ENCODE measurements at places on chromosomes 7 and 10.

- no peak for DNase-seq
Observed at GRCh38 chr7:139169816-139170215, 60.3 kb upstream of the ZC3HAV1 start.

DNA sequence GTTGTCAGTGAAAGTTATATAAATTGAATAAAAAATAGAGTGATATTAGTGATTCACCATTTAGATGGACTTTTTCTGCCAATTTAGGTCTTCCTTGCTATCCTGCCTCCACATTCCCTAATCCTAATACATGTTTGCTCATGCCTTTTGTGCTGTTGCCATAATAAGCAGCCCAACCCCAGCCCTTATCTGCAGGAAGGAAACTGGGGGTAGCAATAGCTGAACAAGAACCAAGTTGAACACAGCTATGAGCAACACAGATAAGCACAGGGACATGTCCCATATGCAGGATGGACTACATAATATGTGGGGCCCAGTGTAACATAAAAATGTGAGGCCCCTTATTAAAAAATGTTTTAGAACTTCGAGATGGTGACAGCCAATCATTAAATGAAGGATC is 91.2 kb upstream of the AHR start:
- DNase-seq: no peak

DNA sequence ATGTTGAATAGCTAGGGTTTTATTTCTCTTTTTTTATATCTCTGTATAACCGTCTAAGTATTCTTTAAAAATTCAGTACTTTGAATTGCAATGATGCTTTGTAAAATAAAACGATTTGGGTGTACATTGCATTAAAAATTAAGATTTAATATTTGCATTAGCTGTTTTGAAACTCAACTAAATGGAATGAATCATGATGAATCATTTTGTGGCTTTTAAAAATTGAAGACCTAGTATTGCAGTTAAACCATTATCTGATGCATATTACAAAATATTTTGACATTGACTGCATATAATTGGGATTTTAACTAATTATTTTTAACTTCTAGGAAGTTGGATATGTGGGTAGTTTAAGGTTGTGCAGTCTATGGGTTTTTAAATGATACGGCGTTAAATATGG is 314.0 kb downstream of the CDK14 start:
- DNase-seq: no peak

DNA sequence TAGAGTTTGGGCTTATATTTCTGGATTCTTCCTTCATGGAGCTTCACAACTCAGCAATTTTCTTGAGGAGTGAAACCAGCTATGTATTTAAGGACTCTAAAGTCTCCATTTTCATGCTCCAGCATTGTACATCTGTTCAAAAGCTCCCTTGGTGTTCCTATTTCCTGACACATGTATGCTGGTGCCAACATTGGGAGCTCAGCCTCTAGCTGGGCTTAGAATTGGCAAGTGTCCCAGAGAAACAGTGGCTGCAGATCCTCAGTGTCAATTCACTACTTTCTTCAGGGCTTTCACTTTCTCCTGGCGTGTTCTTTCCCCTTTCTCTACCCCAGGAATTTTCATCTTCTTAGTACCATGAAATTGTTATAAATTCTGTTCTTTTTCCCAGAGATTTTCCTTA is 103.1 kb downstream of the ZNF467 start:
- no peak for DNase-seq

GRCh38 chr10:71776481-71776925 is 3.2 kb upstream of the VSIR start:
- DNase-seq: no peak

- no peak for DNase-seq
Observed at GRCh38 chr7:17774716-17775288, 165.5 kb downstream of the SNX13 start.

DNA sequence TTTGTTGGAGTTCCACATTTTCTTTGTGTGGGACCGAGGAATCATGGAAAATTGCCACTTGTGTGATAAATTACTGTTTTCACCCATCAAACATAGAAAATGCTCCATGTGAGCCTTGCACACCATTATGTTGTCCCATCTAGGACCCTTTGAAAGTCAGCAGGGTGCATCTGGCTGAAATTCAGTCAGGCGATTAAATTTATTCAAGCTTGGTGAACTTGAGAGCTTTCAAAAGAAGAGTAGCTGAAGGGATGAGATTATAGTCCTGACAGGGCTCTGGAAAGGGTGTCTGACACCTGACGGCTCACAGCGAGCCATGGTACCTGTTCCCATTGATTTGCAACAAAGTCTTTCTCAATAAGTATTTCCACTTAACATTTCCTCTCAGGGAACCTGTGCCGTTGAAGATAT is 399.7 kb upstream of the ETV1 start:
- DNase-seq: no peak

DNA sequence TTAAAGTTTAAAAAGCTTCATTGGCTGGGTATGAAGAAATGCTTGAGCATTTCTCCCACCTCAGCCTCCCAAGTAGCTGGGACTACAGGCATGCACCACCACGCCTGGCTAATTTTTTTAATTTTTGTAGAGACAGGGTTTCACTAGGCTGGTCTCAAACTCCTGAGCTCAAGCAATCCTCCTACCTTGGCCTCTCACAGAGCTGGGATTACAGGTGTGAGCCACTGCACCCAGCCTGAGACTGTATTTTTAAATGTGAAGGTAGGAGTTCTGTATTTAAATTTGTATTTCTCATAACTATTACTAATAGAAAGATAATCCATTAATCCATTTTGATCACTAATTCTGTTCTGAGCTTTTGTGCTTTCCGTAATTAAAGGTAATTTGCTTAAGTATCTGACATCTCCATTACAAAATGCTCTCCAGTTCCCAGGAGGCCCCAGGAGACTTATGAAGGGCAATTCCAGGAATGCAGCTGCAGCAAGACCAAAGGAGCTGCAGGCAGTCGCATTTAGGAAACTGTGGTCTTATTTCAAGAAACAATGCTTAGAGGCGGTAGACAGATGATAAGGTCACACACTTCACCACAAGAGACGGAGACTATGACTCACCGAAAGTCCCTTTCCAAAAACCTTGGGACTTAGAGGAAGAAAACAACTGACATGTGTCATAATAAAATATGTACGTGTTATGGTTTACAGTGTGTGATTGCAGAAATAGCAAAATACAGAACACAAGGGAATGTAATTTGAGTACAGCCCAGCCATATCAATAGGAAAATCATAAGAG is 23.3 kb downstream of the YAE1 start:
- DNase-seq: peak; percentile 62

- peak; percentile 90 for DNase-seq
Observed at GRCh38 chr10:75099952-75100763, 11.3 kb upstream of the SAMD8 start.

DNA sequence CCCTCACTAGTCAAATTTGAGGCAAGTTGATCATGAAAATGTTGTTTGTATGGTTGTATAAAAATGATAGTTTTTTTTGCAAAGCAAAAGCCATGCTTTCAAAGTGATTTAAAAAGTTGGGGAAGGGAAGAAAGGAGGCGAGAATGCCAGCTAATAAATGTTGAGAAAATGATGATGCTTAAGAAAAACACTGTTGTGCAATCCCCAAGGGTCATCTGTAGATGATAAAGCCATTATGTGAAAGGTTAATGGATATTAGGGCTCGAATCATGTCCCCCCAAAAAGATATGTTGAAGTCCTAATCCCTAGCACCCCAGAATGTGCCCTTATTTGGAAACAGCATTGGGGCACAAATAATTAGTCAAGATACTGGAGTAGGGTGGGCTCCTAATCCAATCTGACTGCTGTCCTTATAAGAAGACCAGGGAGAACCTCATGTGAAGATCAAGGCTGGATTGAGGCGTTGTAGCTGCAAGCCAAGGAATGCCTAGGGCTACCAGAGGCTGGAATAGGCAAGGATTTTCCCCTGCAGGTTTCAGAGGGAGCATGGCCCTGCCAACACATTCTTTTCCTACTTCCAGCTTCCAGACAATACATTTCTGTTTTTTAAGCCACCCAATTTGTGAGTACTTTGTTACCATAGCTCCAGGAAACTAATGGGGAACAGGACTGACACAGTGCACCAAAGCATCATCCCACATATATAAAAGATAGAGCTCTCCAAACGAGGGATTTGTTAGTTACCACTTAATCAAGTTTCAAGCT is 35.4 kb upstream of the MKLN1 start:
- no peak for DNase-seq

DNA sequence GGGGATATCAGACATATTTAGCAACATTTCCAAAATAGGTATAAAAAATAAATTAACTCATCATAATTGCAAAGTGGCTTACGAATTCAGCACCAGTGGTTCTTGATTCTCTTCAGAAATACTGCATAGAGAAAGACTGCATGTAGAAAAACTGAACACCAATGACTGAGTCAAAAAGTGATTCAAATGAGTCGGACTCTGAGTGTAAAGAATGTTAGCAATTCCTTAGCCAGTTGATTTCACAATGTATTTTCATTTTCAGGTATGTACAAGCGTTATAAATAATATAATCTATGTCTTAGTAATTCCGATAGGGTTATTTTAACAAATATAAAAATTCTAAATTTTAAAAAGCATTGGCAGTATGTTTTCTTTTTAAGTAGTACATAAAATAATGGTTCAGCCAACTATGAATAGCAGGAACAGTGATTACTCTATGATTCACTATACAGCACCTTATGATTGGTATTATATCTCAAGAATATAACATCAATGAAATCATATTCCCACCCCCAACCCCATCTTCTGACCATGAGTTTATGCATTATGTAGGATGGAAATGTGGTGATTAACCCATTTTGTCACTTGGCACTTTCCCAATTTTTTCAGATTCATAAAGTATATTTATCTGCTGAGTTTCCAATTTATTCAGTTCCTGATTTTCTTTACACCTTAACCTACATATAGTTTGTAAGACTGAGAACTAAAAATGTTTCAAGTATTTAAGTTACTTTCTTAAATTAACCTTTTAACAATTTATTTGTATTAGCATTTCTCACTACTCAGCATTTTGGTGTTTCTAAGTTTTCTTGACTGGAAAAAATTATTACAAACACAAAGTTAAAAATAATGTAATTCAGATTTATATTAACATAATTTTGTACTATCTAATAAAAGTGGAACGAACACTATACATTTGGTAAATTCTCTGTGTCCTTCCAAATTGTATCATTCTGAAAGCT is 33.9 kb downstream of the DNAJC1 start:
- DNase-seq: no peak

- DNase-seq: no peak
Observed at GRCh38 chr7:29255906-29256692, 61.5 kb downstream of the CHN2 start.

DNA sequence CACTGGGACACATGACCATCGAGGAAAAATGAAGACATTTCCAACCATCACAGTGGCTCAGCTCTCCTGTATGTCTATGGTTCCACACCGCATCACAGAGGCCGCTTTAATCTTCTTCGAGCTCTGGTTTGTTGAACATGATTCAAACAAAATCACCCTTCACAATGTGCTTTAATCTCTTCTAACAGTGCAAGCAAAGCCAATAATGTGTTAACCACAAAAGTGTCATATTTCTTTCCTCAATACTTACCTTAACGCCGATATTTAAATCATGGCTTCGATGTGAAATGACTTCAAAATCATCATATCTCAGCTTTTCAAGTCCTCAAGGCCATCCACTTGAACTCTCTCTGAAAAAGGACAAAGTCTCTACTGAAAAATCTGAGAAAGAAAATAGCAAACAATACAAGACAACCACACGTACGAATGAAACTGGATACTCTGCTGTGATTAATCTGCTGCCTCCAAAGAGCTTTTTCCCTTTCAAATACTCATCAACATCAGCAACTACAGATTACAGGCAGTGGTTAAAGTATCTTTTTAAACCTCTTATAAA is 23.0 kb upstream of the SVIL start:
- DNase-seq: no peak

GRCh38 chr7:14487701-14488395 is 414.7 kb downstream of the DGKB start:
- no peak for DNase-seq

DNA sequence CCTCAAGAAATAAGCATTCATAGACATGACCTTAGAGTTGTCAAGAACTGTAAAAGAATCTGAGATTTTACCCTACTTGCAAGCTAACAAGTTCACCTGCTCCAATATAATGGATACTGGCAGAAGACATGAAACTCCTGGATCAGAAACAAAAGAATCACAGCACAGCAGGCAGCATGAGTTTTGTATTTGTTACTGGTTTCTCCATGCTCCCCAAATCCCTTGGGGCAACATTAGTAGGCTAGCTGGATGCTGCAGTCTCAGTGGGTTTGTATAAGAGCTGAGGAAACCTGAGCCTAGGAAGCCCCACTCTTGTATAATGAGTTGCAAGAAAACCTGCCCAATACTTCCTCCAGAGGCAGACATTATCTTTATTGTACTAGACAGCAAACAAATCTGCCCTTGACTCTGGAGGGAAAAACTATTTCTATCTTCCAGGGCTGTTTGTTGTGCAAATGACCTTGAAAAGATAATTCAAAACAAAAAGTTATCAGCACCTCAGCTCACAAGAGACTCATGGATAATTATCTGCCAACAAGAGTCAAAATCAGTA is 64.8 kb downstream of the ABLIM1 start:
- DNase-seq: no peak

DNA sequence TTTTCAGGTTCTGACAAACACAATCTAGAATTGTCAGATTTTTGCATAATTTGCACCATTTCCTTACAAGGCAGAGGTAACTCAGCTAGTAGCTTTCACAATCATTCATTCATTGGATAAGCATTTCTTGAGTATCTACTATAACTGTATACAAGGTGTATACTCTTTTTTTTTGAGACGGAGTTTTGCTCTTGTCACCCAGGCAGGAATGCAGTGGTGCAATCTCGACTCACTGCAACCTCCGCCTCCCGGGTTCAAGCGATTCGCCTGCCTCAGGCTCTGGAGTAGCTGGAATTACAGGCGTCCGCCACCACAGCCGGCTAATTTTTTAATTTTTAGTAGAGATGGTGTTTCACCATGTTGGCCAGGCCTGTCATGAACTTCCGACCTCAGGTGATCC is 16.2 kb upstream of the EXOC6 start:
- DNase-seq: no peak

GRCh38 chr10:33112831-33113455 is 154.9 kb upstream of the ITGB1 start:
- no peak for DNase-seq

DNA sequence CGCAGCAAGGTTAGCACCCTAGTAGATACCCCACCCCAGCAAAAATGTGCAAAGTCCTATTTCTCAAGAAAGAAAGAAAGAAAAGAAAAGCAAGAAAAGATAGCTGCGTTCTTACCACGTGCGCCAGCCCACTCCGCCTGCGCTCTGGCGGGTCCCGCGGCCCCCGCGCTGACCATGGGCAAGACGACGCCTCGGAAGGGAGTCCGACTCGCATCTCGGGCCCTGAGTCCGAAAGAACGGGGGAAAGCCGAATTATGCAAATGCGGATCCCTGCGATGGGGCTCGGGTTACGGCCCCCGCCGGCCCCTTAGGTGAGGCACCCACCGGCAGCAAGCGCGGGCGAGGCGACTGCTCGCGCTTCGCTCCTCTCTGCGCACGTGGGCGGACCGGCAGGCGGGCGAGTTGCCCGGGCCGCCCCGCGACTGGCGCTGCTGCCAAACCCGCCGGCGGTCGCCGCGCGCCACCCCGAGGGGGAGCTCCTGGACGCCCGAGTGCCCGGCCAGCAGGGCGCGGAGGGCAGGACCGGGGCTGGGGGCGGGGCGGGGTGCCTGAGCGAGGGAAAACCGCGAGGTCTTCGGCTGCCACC is 2.4 kb upstream of the EGR2 start:
- peak; percentile 77 for DNase-seq

Data from activated T-cell treated with anti-CD3 and anti-CD28 coated beads, Interleukin-2, amount 50 U/mL, for 48 hours (primary cell).